Regular cardiac myocyte (primary cell): ENCODE measurements at places on chromosomes 4 and X. TPM values are rescaled to one million over a fixed set of nuclear protein-coding genes. Genes with fewer than 3 reads are reported as not detected.

The PNMA5 gene
- not detected in 2 replicates for total RNA-seq

The KLHL13 gene
- total RNA-seq: 3.4 and 7.1 TPM in 2 replicates

The F8 gene
- total RNA-seq: 2.7 and 7.9 TPM in 2 replicates

The GABRB1 gene
- 0.28 and 3.1 TPM in 2 replicates for total RNA-seq

The HPGD gene
- 0.19 and 0.28 TPM in 2 replicates for total RNA-seq

The NEIL3 gene
- total RNA-seq: 2.0 and 15.0 TPM in 2 replicates

The GATA1 gene
- not detected in 2 replicates for total RNA-seq
